ENCODE measurements at places on chromosomes 2 and 18.
A peak's percentile ranks its signal among the peaks of the same experiment; 100 is the strongest.

- no peak for DNase-seq
These were observed 259.9 kb downstream of the NDUFA10 start for GRCh38 chr2:239765076-239765845.

DNA sequence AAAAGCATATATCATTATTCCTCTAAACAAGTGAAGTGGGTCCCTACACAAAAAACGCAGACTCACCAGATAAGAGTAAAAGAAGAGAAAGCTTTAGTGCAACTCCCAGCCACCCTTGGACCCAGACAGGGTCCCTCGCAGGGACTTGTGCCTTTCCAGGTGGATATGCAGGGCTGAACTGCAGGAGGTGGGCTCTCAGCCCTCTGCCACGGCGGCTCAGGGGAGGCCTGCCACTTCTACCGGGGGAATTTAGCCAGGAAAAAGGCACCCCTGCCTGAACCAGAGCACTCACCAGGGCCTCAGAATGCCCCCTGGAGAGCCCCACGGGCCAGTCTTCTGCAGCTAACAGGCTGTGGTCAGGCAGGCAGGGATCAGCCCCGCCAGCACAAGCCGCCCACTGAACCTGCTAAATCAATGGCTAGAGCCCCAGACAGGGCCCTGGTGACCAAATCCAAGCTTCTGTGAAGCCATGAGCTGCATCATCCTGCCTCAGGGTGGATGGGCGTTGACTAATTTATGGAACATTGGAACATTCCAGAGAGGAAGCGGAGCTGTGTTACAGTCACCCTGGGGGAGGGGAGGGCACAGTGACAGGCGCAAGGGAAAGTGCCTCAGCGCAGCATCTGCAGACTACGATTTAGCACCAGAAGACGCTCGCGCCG, 209.3 kb downstream of the EIPR1 start:
- peak; percentile 25 for DNase-seq

GRCh38 chr2:4873364-4873763, 818.8 kb upstream of the SOX11 start:
- no peak for DNase-seq

DNA sequence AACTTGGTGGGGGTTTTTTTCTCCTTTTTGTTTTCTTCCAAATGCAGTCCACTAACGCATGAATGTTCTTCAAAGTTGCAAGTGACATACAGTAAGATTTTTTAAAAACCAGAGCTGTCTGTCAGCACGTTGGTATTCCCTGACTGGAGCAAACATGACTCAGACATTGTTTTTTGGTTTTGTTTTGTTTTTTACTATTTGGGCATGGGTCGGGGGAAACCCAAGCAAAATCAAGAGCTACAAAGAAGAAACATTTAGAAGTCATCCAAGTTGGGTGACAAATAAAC, 726 bp upstream of the CCDC88A start:
- DNase-seq: no peak

- DNase-seq: no peak
These were observed 57.3 kb downstream of the ROCK1 start for GRCh38 chr18:21054252-21054821.

- no peak for DNase-seq
These were observed 157.7 kb downstream of the TWIST2 start for GRCh38 chr2:239005586-239005985.

DNA sequence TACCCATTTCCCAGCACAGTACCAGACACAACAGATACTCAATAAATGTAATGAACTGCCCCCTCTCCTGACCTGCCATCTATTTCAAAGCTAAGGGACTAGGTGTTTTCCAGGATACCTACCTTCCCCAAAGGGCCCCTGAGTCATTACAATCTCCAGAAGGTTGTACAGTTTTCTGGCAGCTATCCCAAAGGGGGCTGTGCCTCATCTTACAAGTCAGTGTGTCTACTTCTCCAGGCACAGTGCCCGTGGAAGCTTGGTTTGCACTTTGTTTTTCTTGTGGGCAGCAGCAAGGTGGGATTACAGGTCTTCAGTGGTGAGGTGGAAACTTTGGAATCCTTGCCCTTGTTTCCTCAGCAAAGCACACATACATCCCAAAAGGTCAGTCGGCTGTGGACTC, 62.8 kb upstream of the CYP26B1 start:
- DNase-seq: no peak

- no peak for DNase-seq
These were observed 685.1 kb downstream of the NRXN1 start for GRCh38 chr2:50346629-50347357.

- no peak for DNase-seq
These were observed 601.6 kb upstream of the PKDCC start for GRCh38 chr2:41446266-41446665.

- DNase-seq: no peak
These were observed at the start of gene KCNK3 for GRCh38 chr2:26692279-26692896. Gene KCNK3 (plus strand): TSS chr2:26692722. CDS start chr2:26692876, 154 bp downstream.

GRCh38 chr2:40218679-40219078, 233.2 kb downstream of the SLC8A1 start:
- no peak for DNase-seq

DNA sequence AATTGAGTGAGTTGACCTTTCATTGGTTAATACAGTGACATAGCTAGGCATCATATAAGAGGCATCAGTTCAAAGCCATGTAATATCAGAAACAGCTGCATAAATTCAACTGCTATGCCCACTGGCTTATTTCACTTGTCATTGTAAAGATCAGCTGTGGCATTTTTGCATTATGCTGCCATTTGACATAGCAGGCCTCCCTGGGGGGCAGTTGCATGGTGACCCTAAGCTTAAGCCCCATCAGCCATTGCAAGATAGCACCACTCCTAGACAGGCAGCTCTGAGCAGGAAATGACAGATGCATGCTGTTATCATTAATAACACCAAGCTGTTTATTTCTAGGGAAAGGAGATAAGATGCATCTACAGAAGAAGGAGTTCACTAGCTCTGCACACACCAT, 233.4 kb upstream of the CNTNAP5 start:
- no peak for DNase-seq

- DNase-seq: no peak
These were observed 181.5 kb downstream of the EN1 start for GRCh38 chr2:118665784-118666529.

DNA sequence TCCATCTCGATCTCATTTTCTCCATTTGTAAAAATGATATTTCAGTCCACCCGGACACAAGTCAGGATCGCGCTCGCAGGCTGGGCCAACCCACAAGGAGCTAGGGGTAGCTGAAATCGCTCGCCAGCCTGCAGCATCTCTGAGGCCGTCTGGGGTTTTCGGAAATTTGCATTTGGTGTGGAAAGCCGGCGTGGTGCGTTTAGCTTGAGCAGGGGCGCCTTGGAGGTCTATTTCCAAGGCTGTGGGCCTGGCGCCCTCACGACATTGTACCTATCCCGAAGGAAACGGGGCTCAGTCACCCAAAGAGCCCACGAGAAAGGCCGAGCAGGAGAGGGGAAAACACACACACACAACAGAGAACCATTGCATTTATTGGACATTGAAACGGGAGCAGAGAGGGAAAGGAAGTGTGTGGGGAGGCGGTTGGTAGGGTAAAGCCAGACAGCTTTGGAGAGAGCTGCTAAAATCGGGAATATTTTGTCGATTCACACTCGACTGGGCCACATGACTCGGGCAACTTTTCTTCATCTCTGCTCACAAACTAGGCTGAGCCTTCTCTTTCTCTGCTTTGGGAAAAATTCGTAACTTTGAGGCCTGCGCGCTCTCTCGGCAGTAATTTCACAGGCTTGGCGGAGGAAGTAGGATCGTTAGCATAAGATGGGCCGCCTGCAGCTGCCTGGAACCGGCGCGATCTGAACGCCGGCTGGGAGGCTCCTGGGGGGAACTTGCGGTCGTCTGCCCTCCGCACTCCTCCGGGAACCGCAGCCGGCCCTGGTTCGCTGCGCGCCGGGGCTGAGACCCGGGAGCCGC, 1.1 kb upstream of the HOXD8 start:
- no peak for DNase-seq

GRCh38 chr2:208792766-208793165, 386.2 kb downstream of the PTH2R start:
- DNase-seq: no peak

DNA sequence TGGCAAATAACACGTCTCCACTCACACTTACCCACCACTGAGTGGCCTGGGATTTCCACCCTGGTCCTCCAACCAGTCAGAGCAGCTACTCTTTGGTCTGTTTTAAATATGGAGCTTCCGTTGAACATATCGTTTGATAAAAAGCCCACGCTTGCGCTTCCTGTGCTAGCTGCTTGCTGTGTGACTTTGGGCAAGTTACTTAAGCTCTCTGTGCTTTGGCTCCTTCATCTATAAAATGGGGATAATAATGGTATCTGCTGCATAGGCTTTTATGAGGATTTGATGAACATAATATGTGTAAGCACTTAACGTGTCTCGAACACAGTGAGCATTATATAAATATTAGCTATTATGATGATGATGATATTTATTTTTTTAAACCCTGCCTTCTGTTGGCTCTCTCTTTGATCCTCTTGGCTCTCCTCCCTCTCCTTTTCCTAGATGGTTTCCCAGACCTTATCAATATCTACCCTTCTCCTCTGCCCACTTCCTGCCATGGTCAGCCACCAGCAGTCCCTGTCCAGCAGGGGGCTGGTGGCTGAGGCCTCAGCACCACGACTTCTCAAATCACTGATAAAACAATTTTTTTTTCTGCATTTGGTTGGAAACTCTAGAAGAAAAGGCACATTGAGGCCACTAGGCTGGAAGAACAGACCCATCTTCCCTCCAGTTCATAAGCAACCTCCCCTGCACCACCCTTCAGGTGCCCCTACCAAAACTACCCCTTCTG, 191.9 kb downstream of the LOXHD1 start:
- DNase-seq: no peak

DNA sequence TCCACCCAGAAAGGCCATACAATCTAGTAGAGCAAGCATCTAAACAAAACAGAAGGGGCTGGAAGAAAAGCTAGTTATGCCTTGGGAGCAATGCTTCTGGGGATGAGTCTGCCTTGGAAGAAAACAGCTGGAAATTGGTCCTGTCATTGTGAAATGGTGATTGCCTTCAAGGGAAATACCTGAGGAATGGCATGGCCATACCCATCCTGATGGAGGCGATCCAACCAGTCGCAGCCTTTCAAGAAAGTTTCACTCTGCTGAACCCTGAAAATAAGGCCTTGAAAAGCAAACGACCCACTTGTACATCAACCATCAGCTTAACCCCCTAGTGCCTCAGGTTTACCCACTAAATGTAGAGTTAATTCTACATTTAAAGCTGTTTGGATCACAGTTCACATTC, 72.6 kb upstream of the PID1 start:
- no peak for DNase-seq

All from fibroblast of skin of left quadriceps (primary cell).